Breast epithelium (tissue), 4 donors: ENCODE measurements at places on chromosomes 3 and 15.

DNA sequence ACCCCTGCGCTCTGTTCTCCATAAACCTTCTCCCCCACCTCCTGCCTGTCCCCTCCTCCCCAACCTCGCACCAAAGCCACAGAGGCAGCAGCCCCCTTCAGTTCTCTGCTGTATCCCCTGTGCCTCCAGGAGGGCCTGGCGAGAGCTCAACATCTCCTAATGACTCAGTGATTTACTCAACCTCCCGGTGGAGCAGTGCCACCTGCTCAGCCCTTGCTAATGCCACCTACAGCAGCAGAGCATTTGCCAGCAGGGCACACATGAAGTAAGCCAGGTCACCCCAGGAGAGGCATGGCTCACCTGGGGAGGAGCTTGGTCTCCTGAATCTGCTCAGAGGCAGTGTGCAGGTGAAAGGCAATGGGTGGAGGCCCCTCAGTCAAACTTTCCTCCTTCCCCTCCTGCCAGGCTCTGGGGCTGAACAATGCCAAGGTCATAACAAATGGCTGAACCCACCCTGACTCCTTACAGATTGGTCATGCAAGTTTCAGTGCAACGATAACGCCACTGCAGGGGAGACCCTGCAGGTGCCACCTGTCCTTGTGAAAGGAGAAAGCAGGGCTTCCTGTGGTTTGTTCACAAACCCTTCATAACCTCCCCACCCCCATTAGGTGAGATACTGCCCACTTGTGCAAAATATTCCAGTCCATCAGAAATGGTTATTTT, 19.8 kb downstream of the TRPM1 start:
- H3K36me3 ChIP-seq = no peaks in the 10 kb centered on the region
- H3K27ac ChIP-seq = no peak overlapping the region
- H3K4me3 ChIP-seq = no peak overlapping the region
- no peaks in the 10 kb centered on the region for H3K27me3 ChIP-seq
- no peaks in the 10 kb centered on the region for H3K4me1 ChIP-seq
- DNase-seq = no peak

- H3K27ac ChIP-seq = no peak overlapping the region
- no peaks in the 10 kb centered on the region for H3K27me3 ChIP-seq
- no peak overlapping the region for H3K4me3 ChIP-seq
- DNase-seq = no peak
- no peaks in the 10 kb centered on the region for H3K4me1 ChIP-seq
These were observed 139.5 kb upstream of the EIF1B start for GRCh38 chr3:40169983-40170382.

DNA sequence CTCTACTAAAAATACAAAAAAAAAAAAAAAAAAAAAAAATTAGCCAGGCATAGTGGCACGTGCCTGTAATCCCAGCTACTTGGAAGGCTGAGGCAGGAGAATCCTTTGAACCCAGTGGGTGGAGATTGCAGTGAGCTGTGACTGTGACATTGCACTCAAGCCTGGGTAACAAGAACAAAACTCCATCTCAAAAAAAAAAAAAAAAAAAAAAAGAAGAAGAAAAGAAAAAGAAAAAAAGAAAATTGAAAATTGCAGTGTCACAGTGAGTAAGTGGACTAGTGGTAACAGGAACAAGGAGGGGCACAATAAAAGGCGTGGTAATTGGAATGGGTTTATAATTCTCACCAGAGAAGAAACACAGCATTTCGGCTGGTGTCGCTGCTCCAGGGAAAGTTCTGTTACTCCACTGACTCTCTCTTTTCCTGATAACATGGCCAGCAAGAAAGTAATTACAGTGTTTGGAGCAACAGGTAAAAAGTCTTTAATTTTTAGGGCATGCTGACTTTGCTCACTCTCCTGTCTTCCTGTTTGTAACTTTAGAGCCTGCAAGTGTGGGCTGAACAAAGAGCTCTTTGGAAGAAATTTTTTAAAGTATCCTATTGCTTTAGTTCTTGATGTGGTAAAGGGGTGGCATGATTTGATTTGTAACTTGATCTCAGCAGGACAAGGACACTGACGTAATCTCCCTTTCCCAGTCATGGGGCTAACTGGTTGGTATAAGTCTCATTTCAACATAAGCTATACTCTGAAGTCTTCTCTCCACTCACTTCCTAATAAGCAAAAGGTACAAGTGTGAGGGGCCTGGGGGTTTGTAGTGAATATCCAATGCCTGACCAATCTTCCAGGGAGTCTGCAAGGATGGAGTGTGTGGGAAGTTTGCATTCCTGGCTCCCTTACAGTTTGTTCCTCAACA, 22.1 kb upstream of the TRA2B start:
- no peaks in the 10 kb centered on the region for H3K36me3 ChIP-seq
- no peak for DNase-seq
- no peaks in the 10 kb centered on the region for H3K27me3 ChIP-seq

DNA sequence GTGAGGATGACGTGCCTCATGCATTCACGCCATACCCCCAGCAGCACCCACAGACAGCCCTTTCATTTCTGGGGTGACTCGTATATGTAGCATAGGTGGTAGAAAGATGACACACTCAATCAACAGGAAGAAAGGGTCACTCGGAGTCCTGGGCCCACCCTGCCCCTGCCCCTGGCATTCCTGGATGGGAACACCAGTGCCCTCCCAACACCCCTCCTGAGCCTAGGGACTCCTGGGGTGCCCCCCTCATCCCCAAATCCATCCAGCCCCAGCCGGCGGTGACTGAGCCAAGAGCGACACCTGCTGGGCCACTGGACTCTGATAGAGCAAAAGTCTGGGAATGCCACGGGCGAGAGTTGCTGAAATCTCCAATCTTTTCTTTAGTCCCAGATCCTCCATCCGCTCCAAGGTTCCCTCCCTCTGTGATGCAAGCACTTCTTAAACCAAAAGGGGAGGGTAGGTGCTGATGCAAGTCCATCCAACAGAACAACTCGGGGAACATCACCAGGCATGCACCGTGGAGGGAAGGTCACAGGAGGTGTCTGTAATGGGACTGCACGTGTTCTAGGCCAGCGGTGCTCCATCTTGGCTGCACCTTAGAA, 31.1 kb downstream of the ACAN start:
- no peak overlapping the region for H3K4me3 ChIP-seq
- H3K27me3 ChIP-seq = no peaks in the 10 kb centered on the region
- H3K27ac ChIP-seq = no peak overlapping the region
- no peaks in the 10 kb centered on the region for H3K4me1 ChIP-seq
- H3K36me3 ChIP-seq = no peaks in the 10 kb centered on the region
- no peak for DNase-seq

DNA sequence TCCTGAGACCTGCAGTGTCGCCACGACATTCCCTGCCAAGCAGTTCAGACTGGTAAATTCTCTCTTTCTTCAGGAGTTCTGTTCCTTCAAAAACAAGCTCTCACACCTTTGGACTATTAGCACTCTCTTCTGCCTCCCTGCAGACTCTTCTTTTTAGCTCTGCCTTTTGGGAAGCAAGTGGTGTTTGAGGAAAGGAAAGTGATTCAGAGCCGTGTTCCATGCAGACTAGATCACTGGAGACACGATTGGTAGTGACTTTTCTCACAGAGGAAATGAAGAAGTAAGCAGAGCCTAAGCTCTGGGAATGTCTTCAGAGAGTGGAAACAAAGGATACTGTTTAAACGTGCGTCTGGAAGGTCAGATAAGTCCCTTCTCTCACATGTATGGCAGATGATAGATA, 270.6 kb upstream of the TPRG1 start:
- H3K4me1 ChIP-seq = peaks cover 8% of the 10 kb centered on the region
- H3K27ac ChIP-seq = peak overlapping the region; percentile 77

DNA sequence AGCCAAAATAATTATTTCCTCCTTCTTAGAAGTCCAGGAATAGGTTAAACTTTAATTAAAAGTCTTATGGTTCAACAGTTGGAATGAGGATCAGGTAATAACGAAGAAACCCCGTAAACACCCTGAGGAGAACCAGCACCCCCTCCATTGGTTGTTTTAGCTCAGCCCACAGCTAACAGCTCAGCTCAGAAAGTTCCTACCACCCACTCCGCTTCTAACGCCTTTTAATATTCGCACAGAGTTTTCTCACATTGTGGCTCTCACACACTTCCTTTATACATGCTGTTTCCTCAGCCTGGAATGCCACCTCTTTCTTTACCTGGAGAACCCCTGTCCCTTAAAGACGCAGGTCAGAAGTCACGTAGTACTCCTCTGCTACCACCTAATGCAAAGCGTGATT, 17.0 kb downstream of the CX3CR1 start:
- no peak for DNase-seq
- H3K4me1 ChIP-seq = no peaks in the 10 kb centered on the region
- H3K27me3 ChIP-seq = no peaks in the 10 kb centered on the region
- no peak overlapping the region for H3K4me3 ChIP-seq

- H3K27ac ChIP-seq = no peak overlapping the region
- H3K27me3 ChIP-seq = no peaks in the 10 kb centered on the region
- H3K36me3 ChIP-seq = no peaks in the 10 kb centered on the region
- no peak overlapping the region for H3K4me3 ChIP-seq
These were observed 7.2 kb downstream of the UBA3 start for GRCh38 chr3:69072928-69073327.

- no peaks in the 10 kb centered on the region for H3K27me3 ChIP-seq
- H3K36me3 ChIP-seq = no peaks in the 10 kb centered on the region
- no peak for DNase-seq
- no peak overlapping the region for H3K4me3 ChIP-seq
- H3K4me1 ChIP-seq = no peaks in the 10 kb centered on the region
These were observed 55.4 kb downstream of the CCNL1 start for GRCh38 chr3:157104521-157104920.

DNA sequence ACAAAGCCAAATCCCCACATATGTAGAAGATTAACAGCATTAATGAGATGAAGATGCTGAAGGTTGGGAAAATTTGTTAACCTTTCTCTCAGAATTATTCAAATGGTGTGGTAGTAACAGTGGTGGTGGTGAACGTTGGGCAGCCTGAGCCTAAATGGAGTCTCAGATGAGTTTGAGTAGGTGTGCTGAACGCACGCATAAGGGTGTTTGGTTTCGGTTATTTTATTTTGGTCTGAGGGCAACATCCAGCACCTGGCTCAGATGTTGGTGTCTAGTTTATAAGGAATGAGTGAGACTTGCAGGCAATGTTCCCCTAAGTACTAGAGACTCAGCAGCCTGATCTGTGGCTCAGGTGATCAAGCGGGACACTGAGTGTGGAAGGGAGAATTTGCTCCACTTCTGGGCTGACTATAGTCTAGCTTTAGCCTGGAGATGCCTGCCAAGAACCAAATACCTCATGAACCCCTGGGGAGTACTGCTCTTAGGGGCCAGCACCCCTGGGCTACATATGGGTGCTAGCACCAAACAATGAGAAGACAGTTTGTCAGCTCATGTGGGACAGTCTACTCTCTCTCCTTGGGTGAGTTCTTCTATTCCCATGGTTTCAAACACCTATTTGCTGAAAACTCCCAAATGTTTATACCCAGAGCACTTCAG, 39.5 kb upstream of the ATP2C1 start:
- no peaks in the 10 kb centered on the region for H3K36me3 ChIP-seq
- H3K27me3 ChIP-seq = no peaks in the 10 kb centered on the region
- DNase-seq = no peak
- no peak overlapping the region for H3K4me3 ChIP-seq
- H3K27ac ChIP-seq = no peak overlapping the region
